GDM1 (cell line): ENCODE measurements at places on chromosomes 16 and 17.

DNA sequence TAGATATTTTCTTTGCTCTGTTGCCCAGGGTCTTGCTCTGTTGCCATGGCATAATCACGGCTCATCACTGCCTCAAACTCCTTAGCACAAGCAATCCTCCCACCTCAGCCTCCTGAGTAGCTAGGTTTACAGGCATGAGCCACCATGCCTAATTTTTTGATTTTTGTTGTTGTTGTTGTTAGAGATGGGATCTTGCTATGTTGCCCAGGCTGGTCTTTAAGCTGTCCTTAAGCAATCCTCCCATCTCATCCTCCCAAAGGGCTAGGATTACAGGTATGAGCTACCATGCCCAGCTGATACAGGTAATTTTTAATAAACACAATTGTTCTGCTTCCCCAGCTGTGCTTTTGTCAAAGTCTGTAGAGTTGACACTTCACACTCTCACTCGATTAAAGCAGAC is 159.3 kb downstream of the PARN start:
- no peak for DNase-seq

DNA sequence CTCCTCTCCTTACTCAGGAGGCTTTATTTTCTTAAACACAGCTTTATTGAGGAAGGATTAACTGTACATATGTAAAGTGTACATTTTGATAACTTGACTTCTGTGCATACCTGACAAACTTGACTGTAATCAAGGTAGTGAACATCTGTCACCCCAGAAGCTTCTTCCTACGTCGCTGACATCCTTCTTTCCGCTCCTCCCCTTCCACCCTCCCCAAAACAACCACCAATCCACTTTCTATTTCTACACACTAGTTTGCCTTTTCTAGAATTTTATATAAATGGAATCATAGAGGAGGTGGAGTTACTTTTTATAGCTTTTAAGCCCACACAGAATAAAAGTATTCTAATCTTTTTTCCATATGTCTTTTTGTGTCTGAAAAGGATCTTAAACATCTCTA is 225.2 kb upstream of the RBFOX1 start:
- no peak for DNase-seq

DNA sequence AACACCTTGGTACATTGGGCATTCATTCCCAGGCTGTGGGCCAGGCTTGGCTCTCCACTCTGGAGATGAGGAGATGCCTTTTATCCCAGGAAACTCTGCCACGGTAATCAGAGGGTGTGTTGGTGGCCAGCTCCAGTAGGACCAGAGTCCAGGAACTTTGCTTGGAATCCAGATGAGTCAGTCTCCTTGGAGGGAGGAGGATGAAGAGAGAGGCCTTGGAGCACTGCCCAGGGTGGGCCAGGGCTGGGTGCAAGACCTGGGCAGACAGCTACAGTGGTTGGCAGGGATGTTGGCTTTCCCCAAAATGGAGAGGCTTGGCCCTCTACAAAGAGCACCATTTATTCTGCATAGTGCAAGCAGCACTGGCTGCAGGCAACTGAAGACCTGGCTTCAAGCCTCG is 209.0 kb downstream of the RGS9 start:
- no peak for DNase-seq

GRCh38 chr17:45791935-45792334 is 7.8 kb downstream of the CRHR1 start:
- no peak for DNase-seq

DNA sequence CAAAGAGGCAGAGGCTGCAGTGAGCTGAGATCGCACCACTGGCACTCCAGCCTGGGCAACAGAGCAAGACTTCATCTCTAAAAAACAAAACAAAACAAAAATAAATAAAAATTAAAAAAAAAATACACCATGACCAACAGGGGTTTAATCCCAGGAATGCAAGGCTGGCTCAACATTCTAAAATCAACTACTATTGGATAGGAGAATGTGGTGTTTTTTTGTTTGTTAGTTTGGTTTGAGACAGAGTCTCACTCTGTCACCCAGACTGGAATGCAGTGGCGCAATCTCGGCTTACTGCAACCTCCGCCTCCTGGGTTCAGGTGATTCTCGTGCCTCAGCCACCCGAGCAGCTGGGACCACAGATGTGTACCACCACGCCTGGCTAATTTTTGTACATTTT is 19.9 kb downstream of the GFOD2 start:
- DNase-seq: no peak

DNA sequence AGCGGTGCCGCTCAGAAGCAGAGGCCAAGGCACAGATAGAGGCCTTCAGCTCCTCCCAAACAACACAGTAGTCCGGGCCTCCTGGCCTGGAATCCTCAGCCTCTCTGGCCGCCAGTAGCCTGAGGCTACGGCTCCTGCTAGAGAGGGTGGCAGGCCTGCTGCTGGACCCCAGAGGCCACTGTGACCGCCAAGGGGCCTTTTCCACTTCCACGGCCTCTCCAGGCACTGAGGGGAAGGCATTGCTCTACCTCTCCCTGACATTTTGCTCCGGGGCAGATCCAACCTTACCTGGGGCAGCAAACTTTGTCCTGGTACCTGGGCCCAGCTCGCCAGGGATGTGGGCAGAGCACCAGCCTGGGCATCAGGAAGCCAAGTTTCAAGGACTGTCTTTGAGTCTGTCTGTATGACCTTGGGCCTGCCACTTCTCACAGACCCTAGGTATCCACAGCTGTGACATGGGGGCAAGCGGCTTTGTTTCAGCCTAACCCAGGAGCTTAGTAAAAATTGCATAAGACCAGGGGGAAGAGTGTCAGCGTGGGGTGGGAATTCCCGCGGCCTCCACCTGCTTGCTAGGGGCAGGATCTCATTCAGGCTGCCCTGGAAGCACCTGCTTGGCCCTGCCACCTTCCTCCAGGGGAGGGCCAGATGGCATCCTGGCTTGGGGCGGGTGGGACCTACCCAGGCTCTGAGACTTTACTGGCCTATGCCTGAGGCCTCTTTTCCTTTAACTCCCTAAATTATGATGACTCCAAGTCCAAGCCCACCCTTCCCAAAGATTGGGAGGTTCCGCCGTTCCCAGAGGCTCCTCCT is 33.2 kb downstream of the ADGRG5 start:
- no peak for DNase-seq

DNA sequence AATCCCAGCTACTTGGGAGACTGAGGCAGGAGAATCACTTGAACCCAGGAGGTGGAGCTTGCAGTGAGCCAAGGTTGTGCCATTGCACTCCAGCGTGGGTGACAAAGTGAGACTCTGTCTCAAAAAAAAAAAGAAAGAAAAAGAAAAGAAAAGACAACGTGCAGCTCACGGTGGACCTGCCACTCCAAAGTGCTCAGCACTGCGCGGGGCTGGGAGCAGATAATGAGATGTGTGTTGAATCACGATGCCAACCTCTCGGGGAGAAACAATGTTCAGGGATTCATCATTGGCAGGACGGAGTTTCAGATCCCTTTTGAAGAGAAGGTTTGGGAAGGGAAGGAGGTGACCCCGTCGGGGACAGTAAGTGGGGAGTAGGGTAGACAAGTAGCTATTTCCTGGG is 19.2 kb downstream of the WFDC1 start:
- no peak for DNase-seq

DNA sequence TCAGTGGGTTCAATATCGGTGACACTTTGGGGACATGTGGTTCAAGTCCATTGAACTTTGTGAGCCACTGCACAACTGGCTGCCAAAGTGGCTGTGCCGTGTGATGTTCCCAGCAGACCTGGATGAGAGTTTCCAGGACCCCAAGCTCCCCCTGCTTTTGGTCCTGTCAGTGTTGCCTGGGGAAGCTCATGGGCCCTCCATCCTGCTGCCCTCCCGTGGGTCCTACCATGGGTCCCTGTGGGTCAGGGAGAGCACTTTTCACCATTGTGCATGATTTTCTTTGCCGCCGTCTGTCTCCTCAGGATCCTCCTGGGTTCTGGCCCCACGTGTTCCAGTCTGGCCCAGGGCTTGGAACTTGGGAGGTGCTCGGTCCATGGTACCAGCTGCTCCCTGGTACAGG is 38.1 kb downstream of the LGALS9 start:
- no peak for DNase-seq

- peak; percentile 46 for DNase-seq
Measured at GRCh38 chr16:29745121-29745852, 503 bp downstream of the C16orf54 start.

DNA sequence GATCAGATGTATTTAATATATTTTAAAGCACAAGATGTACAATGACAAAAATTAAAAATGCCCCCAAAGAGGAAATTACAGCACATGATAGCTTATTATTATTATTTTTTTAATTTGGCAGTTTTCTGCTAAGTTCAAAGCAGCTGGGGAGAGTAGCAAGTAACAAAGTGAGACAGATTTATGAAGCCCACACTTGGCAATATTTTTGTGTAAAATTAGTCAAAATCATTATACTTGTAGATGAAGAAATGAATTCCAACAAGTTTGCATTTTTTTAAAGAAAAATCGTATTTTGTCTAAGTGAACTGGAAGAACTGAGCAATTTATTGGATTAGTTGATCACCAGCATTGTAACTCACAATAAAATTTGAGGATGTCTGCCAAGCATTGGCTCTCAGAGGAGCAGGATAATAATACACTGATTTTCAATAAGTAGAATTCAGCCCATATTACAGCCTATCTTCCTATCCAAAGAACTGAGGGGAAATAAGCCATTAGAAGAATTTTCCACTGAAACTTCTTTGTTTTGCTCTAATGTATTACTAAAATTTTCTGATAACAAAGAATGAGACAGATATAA is 215.6 kb downstream of the MAP2K6 start:
- DNase-seq: no peak

- no peak for DNase-seq
Measured at GRCh38 chr17:6464446-6465041, 20.3 kb downstream of the PIMREG start.

DNA sequence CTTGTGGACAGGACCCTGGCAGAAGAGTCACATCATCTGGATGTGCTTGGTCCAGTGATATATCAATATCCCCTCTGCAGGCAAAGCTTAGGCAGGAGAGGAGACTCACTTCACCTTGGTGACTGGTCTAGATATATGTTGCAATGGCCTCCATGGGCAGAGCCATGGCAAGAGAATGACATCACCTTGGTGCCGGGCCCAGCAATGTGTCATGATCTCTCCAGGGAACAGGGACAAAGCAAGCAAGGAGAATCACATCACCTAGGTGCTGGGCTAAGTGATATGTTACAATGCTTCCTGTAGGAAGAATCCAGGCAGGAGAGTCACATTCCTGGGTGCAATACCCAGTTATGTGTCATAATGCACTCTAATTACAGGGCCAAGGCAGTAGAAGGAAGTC is 2106.2 kb downstream of the TP53TG3F start:
- no peak for DNase-seq

GRCh38 chr16:87963400-87963799 is 12.2 kb downstream of the BANP start:
- DNase-seq: no peak

GRCh38 chr17:47738178-47738577 is 5.1 kb downstream of the TBX21 start:
- no peak for DNase-seq

DNA sequence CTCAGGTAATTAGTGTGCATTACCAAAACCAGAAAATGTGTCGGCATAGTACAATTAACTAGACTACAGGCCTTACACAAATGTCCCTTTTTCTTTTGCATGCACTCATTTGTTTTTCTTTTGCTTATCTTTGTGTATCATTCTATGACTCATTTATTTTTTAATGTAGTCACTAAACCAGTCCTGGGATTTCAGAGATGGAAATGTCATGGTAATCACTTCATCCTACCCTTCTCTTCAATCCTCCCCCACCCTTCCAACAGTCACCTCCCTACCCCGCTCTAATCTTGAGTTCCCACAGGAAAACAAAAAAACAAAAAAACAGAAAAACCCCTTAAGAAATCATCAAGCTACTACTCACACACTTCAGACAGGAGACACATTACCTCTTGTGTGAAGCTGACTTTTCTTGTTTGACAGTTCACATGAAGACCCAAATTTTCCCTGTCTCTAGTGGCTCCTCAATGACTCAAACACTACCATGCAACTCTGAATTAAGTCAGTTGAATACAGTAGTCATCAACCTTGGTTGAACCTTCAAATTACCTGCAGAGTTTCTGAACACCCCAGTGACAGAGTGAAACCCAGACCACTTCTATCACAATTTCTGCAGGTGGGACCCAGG is 242.4 kb upstream of the SALL1 start:
- DNase-seq: no peak

DNA sequence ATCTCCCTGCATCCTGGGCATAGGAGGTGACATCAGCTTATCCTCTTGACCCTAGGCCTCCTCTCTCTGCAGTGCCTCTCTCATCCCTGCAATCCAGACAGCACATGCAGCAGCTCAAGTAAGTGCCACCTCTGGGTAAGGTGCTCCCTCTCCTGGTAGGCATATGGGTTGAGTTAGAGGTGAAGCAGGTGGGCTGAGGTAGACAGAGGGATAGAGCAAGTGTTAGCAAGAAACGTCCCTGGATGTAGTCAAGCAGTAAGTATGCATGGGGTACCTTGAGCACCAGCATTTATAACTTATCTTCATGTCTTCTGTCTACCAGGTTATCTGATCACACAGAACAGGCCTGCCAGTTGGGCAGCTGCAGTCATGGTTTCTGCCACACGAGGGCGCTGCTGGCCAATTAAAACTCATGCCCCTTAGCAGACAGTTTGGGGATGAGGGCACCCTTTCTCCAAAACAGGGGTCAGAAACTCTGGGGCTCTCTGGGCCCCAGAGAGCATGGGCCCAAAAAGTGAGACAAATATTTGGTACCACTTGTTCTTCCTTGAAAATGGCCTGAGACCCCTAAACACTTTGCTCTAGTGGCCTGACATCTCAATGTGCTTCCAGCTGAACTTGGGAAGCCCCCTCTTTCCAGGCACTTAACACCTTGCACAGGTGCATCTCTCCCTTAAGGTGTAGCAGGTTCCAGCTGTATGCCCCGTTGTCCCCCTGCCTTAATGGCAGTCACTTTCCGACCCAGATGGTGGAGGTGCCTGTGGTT is 59.8 kb downstream of the NEUROD2 start:
- peak; percentile 41 for DNase-seq
